ENCODE measurements at places on chromosomes 11 and 22.

DNA sequence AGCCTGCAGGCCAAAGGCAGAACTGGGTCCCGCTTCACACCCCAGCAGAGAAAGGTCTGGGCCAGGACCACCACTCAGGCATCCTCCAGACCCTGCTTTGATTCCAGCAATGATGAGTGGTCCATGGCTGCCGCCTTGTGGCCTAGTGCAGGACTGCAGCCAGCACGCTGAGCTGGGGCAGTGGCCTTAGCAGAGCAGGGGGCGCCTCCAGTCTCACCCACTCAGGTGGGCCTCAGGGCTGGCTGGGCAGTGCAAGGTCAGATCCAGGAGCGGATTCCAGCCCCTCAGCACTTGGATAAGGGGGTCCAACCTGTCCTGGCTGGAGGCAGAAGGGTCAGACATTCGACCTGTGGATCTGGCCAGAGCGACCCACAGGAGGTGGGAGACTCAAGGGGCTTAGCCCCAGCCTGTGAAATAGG lies 9.6 kb upstream of the PDE2A start:
- peak; percentile 61 for DNase-seq

- no peak for DNase-seq
Observed at GRCh38 chr11:98455500-98456307, 565.0 kb upstream of the CNTN5 start.

DNA sequence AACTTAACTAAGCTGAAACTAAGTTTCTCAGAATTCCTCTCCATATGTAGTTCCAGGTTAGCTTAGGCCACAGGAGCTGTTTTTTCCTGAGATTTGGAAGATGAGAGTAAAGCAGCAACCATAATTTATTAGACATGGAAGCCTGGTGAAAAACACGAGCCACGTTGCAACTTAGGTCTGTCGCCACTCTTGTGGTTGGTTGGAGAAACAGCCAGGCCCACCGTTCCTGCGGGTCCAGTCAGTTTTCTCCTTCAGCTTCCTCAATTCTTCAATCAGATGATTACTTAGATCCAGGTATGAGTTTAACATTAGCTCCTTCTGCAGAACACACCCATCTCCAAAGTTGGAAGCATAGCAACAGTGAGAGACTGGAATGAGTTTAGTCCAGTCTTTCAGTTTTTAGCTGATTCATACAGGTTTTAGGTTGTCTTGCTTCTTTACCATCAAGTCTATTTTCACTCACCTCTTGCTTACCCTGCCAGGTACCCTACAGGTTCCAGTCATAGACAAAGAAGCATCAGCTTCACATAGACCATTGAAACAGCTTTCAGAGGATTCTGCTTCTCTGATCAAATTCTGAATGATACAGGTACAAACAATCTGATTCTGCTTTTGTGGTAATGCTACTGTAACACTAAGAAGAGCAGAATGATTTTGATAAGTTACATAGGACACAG lies 18.6 kb downstream of the CASP12 start:
- no peak for DNase-seq

DNA sequence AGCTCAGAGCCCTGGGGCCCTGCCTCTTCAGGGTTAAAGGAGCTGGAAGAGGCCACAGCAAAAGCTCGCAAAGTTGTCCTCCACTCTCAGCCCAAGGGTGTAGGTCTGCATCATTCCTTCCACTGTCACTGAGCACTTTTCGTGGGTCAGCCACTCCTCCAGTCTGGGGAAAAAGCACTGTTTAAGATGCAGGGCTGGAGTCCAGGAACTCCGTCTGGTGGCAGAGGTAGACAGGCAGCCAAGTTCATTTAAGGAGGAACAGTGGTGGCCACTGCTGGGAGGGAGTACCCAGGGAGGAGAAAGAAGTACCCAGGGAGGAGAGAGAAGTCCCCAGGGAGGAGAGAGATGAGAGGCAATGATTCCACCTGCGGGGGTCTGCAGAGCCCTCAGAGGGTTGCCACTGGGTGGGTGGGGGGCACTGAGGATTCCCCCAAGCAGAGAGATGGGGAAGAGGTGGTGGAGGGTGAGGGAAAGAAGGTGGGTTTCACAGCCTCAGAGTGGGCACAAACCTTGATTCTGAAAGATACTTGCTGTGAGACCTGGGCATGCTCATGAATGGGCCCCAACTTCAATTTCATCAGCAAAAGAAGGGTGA lies 70.0 kb upstream of the B3GAT1 start:
- DNase-seq: no peak

GRCh38 chr11:8354622-8355415 lies 91.1 kb upstream of the LMO1 start:
- DNase-seq: no peak

DNA sequence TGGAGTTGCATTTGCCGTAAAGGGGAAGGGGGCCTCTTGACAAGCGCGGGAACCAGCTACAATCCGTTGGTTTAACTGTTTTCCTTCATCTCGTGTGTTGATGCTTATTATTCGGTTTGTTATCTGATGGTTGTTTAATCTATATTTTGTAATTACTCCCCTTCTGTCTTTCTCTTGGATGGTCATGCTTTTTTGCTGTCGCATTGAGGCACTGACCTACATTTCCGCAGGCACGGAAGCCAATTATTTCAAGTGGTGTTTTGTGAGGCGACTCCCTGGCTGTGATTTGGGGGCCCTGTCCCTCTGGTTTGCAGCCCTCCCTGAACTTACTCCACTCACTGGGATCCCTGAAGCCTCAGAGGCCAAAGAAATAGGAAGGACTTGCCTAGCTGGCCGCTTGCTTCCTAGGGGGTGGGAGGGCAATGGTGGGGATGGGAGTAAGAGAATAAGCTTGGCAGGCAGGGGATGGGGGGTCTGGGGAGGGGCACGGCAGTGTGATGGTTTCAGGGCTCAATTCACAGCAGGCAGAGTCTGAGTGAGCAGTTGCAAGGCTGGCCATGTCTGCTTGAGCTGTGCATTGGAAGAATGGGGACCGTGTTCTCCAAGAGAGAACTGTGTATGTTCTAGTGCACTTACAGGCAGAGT lies 165.8 kb upstream of the B3GAT1 start:
- DNase-seq: no peak

GRCh38 chr11:115389790-115390189 lies 114.4 kb downstream of the CADM1 start:
- DNase-seq: no peak

- DNase-seq: no peak
Observed at GRCh38 chr11:114019046-114019445, 40.5 kb upstream of the ZBTB16 start.

DNA sequence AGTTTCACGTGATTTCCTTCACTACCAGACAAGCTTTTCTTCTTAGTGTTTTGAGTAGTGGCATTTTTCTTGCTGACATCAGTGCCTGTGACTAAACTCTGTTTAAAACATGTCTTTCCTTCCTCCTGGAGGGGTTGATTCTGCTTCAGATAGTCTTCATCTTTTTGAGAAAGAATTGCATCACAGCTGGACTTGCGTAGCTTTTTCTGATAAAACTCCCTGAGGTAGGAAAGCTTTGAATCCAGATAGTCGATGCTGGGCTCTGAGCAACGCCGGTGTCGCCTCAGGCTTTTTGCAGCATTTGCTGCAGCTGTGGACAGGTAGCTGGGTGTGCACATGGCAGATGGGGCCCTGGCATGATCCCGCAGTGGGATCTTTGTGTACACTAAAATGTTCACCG lies 131.7 kb downstream of the ARHGAP20 start:
- DNase-seq: no peak

- no peak for DNase-seq
Observed at GRCh38 chr11:22337596-22338485, at the start of gene SLC17A6. SLC17A6 (plus strand) TSS chr11:22338381; CDS start chr11:22338534, 153 bp downstream.

- no peak for DNase-seq
Observed at GRCh38 chr22:42622061-42622710, 7.5 kb upstream of the POLDIP3 start.

GRCh38 chr22:36257948-36258670 lies 5.2 kb downstream of the APOL1 start:
- DNase-seq: no peak

- DNase-seq: no peak
Observed at GRCh38 chr11:16902781-16903378, 111.3 kb downstream of the PLEKHA7 start.

DNA sequence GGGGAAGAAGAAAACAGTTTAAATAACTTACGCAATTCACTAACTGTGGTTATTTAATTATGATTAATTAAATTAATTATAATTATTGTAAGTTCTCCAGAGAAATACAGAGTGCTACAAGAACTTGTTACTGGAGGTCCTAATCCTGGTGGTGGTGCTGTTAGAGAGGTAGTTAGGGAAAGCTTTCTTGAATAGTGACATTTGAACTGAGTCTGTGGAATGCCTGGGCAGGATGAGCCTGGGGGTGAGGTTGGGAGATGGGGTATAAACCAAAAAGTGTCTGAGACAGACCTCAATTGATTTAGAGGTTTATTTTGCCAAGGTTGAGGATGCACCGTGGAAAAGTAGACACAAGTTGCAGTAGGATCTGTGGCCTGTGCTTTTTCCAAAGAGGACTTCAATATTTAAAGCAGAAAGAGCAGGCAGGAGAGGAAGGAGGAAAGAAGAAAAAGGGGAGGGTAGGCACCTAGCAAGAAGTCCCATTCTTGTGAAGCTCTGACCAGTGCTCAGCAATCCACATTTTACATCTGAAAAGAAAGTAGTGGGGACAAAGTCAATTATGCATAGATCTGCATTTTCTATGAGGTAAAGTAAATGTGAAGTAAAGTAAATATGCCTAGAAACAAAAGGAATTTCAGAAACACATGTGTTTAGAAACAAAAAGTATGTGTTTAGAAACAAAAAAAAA lies 4.4 kb upstream of the ZNF202 start:
- DNase-seq: no peak

DNA sequence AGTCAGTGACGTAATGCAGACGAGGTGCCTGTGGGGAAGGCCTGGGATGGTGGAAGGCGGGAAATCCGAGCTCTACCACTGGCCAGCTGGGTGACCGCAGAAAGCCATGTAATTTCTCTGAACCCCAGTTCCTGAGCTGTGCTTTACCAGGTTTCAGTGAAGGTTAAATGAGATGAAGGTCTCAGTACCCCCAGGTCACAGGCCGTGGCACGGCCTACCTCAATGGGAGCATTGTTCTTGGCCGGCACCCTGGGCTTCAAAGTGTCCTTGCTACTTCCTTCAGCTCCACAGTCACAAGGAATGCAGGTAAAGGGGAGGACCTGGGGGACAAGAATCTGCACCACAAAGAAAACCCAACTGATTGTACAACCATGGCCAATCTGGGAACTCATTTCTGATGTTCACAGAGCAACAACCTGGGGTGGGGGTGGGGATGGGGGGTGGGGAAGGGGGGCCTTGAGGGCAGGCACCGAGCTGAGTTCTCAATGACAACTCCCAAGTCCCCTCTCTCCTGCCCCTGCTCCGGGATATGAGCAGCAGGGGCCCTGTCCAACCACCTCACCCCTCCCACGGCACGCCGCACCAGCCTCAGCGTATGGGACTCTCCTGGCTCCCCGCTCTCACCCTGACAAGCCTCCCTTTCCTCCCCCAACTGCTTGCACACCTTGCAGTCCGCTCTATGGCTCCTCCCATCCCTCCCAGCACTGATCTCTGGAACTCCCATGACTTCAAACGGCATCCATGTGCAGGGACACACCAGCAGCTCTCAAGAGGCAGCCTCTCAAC lies 59.1 kb upstream of the ARFGAP3 start:
- no peak for DNase-seq

GRCh38 chr22:18091916-18092526 lies 14.2 kb downstream of the PEX26 start:
- DNase-seq: no peak

DNA sequence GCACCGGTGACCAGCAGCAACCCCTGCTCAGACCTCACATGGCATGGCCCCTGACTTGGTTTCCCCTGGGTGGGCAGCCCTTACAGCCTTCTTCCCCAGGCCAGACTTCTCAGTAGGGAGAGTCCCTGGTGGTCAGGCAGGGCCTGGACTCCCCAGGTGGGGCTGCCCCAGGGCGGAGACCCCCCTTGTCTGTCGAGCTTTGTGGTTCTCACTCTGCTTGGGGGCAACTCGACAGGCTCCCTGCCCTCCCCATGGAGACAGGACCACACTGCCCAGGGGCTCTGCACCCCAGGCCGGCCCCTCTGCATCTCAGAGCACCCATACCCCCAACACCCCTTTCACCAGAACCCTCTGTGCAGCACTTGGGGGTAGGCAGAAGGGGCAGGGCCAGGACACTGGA lies 87.7 kb downstream of the MORC2 start:
- no peak for DNase-seq

- no peak for DNase-seq
Observed at GRCh38 chr22:36193577-36193976, 8.0 kb downstream of the APOL4 start.

DNA sequence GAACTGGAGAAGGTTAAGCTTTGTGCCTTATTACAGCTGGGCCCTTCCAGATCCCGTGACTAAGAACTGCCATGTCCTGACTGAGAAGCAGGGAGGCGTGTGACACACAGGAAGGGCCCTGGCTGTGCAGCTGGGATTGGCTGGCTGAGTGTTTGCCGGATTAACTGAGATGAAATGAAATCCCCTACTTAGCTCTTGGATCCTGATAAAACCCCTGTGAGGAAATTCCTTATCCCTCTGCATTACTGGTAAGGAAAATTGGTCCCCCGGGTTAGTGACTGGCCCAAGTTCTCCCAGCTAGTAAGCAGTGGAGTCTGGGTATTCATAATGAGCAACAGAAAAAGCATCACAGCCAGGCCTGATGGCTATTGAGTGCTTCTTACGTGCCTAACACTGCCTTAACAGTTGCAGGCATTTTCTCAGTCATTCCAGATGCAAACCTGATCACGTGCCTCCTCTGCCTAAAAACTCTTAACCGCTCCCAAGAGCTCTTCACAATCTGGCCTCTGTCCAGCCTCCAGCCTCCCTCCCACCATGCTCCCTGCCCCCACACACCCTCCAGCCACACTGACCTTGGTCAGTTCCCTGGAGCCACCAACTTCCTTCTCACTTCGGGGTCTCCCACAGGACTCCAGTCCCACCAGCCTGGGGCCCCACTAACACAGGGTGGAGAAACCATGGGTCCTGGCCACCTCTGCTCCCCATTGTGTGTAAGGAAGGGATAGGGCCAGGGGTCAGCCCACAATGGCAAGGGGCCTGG lies 37.8 kb downstream of the ARRB1 start:
- DNase-seq: no peak

DNA sequence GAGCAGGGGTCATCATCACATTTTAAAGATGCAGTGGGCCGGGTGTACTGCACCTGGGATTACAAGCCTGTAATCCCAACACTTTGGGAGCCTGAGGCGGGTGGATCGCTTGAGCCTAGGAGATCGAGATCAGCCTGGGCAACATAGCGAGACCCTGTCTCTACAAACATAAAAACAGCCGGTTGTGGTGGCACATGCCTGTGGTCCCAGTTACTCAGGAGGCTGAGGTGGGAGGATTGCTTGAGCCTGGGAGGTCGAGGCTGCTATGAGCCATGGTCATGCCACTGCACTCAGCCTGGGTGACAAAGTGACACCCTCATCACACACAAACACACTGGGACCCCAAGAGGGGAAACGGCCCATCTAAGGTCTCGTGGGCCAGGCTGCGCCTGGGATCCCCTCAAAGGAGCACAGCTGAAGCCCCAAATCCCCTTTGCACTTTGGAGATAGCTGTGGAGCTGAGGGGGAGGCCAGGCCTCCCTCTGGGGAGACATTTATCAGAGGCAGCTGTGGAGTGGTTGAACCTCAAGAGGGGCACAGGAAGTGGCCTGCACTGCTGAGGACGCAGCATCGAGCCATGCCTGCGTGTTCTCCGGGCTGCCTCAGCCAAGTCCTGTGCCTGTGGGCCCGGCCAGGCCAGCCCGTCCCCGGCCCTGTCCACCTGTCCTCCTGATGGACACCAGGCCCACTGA lies 27.5 kb downstream of the OSBPL5 start:
- no peak for DNase-seq

GRCh38 chr11:132125988-132126871 lies 755.8 kb downstream of the NTM start:
- no peak for DNase-seq

Measured in activated gamma-delta T cell treated with Interleukin-2 at 50 U/mL for 16 hours (primary cell).